ENCODE measurements at places on chromosomes 3 and 15.

- DNase-seq = no peak
Measured at GRCh38 chr3:77091809-77092208, 51.9 kb downstream of the ROBO2 start.

DNA sequence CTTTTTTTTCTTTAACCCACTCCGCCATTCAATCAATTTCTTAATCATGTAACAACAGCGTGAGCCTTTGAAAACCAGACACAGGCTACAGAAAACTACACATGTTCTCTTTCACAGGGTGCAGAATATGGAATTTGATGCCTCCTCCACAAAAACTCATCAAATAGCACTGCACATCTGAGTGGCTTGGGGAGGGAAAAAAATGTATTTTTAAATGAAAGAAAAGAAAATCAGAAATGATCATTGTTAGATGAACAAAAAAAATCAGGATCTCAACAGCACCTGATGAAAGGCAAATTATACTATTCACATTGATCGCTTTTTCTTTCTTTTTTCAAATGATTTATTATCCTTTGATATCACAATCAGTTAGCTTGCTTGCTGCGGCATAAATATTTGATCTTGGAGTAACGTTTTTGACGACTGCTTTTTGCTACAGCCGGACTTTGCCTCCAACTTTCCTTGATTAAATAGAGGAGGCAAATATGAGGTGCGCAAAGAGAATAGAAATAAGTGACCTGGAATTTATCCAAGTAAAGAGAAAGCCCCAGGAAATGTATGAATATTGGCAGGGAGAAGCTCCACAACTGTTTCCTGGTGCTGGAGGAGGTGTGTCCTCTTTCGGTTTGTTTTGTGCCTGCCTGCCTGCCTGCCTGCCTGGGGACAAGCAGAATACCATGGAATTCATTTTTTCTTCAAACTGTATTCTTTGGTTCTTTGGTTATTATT is 63.1 kb downstream of the EDEM1 start:
- DNase-seq = no peak

DNA sequence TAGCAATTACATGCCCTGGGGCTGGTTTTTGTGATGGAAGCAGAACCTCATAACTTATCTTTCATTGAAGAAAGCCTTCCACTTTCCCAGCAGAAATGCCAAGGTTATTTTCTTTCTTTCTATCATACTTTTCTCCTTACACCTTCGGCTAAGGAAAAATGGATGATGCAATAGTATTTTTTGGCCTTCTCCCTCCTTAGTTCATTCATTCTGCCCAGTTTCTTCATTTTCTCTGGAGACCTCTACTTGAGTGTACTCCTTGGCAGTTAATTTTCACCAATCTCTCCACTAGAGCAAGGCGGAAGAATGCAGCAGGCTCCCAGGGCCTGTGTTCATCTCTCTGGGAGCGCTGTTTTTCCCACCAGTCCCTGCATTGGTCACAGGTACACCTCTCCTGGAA is 7.6 kb upstream of the P2RY1 start:
- no peak for DNase-seq

GRCh38 chr15:71749500-71749899 is 60.9 kb upstream of the NR2E3 start:
- DNase-seq = no peak

GRCh38 chr3:139521144-139521543 is 18.4 kb downstream of the RBP1 start:
- no peak for DNase-seq

DNA sequence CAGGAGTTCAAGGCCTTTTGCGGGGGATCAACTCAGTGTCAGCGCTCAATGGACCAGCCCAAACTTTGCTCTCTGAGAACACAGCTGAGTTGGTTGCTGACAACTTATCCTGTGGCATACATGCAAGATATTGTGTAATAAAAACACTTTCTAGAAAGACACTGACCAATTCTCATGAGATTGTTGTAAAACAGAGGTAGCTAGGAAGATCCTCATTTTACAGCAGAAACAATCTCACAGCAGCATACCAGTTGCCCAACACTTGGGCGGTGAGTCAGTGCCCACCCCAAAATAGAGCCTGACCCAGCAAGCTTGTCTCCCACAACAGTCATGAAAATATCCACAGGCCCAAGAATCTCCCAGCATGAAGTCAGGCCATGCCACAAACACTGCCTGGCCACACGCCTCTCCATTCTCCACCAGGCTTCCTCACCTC is 18.2 kb downstream of the KLHL6 start:
- no peak for DNase-seq

GRCh38 chr3:125054062-125054448 is 1.7 kb downstream of the HEG1 start:
- DNase-seq = no peak
